Choroid plexus epithelial cell (primary cell): ENCODE measurements at places on chromosomes 11 and 22.

DNA sequence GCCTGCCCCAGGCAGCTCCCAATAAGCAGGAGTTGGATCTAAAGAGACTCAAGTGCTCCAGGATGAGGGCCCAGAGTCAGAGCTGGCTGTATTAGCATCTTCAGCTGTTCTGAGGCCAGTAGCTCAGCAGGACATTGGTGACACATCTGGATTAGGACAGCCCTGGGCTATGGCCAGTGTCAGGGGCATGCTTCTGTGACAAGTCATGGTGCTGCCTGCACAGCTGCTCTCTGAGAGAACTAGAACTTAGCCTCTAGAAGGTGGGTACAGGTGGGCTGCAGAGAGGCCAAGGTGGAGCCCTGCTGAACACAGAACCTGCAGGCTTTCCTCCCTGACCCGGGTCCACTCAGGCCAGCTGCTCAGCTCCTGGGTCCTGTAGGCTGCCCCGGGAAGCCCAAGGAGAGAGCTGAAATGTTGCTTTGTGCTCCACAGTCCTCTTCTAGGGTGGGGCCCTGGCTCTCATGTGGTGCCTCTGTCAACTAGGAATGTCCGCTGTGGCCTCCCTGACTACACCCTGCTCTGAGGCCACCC, 426.9 kb downstream of the SOX6 start:
- no peak for DNase-seq

GRCh38 chr11:65110354-65110861, 1.3 kb upstream of the TM7SF2 start:
- peak; percentile 89 for DNase-seq

DNA sequence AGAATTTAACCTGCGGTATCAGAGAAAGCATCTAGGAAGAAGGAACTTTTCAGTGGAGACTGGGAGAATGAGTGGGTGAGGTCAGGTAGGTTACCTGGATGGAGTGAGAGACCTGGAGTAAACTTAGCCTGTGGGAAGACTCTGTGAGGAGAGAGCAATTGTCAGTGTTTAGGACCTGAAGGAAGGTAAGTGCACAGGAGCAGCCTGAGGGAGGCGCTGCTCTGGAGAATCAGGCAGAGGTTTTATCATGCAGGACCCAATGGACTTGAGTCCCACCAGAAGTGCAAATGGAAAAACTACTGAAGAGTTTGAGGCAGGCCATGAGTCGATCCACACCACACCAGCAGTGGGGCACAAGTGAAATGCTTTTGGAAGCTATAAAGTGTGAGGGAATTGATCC, 10.6 kb upstream of the IFTAP start:
- no peak for DNase-seq

- DNase-seq = no peak
Observed at GRCh38 chr22:19853058-19853878, 1.4 kb downstream of the GNB1L start.

DNA sequence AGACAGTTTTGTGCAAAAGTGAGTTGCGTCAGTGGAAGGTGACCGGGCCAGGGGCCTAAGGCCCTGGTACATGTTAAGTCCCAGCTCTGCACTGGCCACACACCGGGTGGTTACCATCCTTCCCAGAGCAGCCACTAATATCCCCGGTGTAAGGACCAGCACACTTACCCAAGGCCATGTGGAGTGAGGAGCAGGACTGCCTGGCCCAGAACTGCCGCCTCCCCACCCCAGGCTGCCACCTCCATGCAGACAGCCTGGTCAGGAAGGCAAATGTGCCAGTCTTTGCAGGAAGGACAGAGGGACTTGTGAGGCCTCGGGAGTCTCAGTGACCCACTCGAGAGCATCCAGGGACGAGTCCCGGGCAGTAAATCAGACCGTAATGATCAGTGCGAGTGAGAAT, 102.9 kb downstream of the MORC2 start:
- DNase-seq = no peak

DNA sequence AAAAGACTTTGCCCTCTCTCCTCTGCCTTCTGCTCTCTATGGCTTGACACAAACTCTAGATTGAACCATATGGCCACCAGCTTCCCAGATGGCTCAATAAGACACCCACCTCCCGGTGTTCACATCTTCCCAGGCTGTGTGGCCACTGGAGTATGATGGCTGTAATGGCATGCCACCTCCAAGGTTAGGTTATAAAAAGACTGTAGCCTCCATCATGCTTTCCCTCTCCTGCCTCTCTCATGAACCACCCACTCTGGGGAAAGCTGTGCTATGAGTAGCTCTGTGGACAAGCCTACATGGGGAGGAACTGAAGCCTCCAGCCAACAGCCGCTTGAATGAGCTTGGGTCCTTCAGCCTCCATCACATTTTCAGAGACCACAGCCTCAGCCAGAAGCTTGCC, 479.2 kb downstream of the MIAT start:
- no peak for DNase-seq

DNA sequence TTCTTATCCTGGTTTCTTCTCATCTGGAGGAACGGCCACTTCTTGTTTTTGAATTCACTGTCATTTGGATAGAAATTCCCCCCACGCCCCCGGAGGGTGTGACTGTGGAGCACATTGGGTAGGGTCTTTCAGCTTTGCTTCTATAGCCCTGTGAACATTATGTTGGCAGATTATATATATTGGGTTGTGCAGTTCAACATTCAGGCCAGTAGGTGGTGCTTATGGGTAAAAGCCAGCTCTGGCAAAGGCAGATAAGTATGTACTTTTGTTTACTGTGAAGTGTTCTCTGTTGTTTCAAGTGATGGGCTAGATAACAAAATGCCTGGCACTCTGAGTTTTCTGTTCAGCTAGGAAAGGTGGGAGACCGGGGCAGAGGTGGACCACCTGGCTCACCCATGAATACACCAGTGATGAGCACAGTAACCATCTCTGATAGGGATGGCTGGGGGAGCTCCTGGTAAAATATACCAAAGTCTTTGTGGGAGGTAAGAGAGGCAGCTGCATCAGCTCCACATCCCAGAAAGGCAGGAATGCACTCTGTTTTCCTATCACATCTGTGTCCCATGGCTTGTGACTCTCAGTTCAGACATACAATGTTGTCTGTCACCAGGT, 1348.2 kb upstream of the RAG2 start:
- DNase-seq = peak; percentile 78

GRCh38 chr11:10314199-10315072, 9.6 kb downstream of the ADM start:
- peak; percentile 91 for DNase-seq

GRCh38 chr11:95360377-95361075, 129.5 kb upstream of the SESN3 start:
- no peak for DNase-seq

DNA sequence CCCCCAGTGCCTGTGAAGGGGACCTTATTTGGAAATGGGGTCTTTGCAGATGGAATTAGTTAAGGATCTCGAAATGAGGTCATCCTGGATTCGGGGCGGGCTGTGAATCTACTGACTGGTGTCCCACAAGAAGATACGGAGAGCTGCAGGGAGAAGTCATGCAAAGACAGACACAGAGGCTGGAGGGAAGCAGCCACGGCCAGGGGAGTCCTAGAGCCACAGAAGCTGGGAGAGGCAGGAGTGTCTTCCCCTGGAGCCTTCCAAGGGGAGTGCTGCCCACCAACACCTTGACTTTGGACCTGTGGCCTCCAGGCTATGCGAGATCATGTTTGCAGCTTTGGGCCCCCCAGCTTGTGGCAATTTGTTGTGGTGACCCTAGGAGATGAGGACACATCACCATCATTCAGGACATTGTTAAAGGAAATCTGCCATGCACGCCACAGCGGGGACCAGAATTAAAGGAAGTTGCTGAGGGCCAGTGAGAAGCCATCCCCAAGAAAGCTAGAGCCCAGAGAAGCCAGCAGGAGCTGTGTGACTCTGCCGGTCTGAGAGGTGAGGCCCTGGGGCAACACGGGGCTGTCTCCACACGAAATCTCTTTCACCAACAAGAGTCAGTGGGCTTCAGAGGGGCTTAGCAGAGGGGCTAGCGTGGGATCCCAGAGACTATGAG, 434.7 kb downstream of the BRD1 start:
- no peak for DNase-seq

- DNase-seq = peak; percentile 35
Observed at GRCh38 chr11:65308281-65308891, 6.3 kb upstream of the CDC42EP2 start.
